ENCODE measurements at places on chromosomes 12 and 14.

DNA sequence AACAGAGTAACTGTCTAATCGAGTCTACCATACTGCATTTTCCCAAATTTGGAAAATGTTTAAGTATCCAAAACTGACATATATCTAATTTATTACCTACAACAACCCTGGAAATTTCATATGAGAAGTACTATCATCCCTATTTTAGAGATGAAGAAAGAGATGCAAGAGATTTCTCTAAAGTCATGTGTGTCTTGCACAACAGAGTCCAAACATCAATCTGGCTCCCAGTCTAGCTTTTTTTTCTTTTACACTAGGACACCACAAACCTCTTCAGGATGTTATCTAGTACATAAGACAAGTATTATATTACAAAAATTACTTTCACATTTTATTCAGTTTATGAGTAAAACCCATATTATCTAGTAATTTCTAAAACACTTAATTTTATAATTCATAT lies 39.1 kb downstream of the CAPS2 start:
- DNase-seq: no peak

DNA sequence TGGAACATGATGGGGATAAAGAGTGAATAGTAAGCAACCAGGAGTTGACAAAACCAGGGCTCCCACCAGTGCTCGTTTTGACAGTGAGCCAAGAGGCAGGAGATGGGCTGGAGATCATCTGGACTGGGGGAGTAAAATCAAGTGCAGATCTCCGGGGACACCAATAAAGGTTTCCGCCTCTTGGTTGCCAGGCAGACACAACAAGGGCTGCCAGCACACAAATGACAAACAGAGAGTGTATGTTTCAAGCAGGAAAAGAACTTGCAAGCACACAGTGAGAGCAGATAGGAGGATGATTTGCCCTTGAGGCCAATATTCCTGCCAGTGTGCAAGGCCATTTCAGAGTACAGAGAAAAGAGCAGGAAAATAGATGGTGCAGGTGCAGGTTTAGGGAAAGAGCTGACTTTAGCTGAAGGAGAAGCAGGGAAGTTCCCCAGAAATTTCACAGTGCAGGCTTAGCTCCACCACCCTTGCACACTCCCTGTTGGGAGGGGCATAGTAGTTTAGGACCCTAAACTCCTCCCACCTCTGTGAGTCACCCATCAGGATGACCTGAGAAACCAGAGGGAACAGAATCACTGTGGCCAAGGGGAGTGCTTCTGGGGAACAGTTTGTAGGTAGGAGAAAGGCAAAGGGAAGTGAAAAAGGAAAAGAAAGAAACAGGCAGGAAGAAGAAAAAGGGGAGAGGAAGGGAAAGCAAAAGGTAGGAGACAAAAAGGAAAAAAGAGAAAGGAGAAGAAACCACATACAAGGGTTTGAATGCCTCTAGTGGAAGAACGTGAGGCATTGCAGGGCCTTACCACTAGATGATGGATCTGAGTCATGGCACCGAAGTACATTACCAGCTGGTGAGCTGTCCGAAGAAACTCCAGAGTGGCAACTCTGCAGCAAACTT lies 404.4 kb downstream of the SLC6A15 start:
- peak; percentile 89 for DNase-seq

- peak; percentile 16 for DNase-seq
Measured at GRCh38 chr14:28321475-28322244, 444.9 kb upstream of the FOXG1 start.

DNA sequence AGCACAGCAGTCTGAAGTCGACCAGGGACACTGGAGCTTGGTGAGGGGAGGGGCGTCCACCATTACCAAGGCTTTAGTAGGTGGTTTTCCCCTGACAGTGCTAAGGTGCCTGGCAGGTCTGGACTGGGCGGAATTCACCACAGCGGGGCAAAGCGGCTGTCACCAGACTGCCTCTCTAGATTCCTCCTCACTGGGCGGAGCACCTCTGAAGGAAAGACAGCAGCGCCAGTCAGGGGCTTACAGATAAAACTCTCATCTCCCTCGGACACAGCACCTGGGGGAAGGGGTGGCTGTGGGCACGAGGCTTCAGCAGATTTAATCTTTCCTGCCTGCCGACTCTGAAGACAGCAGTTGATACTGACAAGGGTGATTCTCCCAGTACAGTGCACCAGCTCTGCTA lies 39.1 kb downstream of the DDHD1 start:
- DNase-seq: no peak

DNA sequence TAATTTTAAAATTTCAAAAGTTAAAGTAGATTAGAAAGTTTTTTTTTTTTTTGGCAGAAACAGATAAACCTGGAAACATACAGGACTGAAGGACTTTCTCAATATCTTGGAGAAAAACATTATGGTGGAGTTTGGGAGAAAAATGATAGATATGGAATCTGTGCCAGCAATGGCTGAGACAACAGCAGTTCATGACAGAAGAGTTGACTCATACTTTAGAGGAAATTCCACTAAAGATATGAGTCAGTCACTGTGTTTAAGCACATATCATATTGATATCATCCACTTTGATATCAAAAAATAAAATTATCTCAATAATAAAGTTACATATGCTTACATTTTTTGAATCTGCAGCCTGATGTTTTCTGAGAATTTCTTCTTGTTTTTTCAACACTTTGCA lies 193.9 kb upstream of the OR4E1 start:
- DNase-seq: no peak

DNA sequence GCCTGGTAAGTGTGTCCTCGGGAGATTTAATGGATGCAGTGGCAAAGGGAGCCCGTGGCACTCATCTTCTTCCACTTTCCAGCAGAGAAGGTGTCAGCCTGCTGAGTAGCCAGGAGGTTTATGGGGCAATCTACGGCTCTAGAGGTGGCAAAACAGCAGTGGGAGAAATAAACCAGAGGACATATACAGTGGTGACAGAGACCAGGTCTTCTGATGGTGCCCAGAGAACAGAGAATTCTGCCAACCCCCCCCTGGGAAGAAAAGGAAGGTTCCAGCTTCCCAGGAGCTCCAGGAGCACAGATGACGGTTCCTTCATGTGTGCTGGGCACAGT lies 43.0 kb downstream of the SMIM41 start:
- no peak for DNase-seq

DNA sequence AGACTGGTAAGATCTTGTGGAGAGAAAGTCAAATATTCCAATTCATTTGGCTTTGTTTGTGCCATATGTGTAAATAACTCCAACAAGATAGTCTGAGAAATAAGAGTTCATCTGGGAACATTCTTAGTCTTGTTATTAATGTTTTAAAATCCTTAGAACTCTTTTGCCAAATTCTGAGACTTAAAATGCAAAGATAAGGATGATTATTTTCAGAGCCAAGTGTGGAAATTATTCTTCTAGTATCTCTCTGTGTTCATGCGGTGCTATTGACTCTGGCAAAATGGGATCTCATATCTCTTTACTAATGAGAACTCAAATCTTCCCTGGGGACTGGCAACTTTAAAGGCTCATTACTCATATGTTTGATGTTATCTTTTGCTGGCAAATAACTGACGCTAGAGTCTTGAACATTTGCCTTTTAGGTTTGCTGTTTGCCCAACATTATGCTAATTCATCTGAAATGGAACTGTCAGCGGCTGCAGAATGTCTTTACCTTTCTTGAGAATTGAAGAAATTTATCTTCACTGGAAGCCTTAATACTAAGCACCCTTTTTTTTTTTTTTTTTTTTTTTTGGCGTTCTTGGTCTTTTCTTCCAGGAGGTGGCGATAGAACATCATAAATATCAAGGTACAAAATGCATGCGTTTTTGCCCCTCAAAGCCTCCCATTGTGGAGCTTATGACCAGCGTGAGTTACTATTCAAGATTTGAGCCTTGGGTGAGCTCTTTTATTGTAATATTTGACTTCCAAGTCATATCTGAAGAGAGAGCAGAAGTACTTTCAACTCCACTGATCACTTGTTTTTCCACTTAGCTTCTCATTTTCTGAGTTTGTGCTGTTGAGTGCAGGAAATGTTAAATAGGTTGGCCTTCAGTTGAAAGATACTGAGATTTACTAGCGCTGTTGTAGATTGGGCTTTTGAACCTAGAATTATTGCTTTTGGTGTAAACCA lies 86.5 kb downstream of the CAND1 start:
- peak; percentile 69 for DNase-seq

GRCh38 chr12:97764700-97765099 lies 302.1 kb downstream of the RMST start:
- DNase-seq: no peak

- no peak for DNase-seq
Measured at GRCh38 chr12:94267921-94268471, 119.6 kb downstream of the PLXNC1 start.

GRCh38 chr14:51630987-51631386 lies 20.7 kb upstream of the FRMD6 start:
- DNase-seq: no peak

DNA sequence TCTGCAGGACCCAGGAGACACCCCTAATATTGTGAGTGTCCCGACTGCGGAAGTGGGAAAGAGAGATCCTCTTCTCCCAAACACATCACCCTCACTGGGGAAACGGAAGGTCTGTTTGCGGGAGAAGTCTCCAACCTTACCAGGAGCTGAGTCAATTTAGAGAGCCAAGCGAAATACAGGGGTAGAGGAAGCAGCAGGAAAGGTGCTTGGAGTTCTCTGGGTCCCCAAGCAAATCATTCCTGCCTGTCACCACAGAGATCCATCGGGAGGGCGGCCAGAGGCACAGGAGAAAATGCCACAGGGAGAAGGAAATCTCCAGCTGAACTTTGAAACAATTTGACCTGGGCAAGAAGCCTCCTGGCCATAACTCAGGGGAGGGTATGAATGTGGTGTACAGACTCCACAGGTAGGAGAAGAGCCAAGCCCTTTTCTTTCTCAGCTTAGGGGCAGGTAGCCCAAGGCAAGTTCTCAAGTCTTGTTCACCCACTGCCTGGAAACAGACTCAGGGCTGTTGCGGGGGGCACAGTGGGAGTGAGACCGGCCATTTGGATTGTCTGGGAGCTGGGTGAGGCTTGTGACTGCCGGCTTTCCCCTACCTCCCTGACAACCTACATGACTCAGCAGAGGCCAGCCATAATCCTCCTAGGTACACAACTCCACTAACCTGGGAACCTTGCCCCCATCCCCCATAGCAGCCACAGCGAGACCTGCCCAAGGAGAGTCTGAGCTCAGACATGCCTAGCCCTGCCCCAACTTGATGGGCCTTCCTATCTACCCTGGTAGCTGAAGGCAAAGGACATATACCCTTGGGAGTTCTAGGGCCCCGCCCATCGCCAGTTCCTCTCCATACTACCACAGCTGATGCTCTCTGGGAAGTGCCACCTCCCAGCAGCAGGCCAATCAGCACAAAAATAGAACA lies 211.9 kb upstream of the ARHGAP5 start:
- no peak for DNase-seq

- peak; percentile 19 for DNase-seq
Measured at GRCh38 chr12:110176745-110177144, 52.6 kb downstream of the IFT81 start.

- DNase-seq: no peak
Measured at GRCh38 chr14:57277062-57277461, 8.3 kb downstream of the AP5M1 start.

DNA sequence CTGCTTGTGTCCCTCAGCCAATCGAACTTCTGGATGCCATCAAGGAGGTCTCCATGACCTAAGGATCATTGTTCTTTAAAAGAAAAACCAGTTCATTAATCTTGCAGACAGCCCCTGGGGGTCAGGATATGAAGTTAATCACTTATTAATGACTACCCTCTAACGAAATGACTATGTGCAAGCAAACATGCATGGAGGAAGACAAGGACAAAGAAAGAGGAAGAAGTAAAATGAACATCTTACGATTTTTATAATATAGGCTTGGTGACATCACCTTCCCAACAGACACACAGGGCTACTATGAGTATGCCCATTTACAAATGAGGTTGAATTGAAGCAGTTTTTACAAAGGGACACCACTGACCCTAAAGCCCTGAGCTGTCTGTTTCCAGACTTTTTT lies 111.1 kb upstream of the AMIGO2 start:
- no peak for DNase-seq

- DNase-seq: no peak
Measured at GRCh38 chr14:102375119-102375518, 12.4 kb downstream of the TECPR2 start.

- no peak for DNase-seq
Measured at GRCh38 chr14:27077710-27078109, 479.9 kb upstream of the NOVA1 start.

DNA sequence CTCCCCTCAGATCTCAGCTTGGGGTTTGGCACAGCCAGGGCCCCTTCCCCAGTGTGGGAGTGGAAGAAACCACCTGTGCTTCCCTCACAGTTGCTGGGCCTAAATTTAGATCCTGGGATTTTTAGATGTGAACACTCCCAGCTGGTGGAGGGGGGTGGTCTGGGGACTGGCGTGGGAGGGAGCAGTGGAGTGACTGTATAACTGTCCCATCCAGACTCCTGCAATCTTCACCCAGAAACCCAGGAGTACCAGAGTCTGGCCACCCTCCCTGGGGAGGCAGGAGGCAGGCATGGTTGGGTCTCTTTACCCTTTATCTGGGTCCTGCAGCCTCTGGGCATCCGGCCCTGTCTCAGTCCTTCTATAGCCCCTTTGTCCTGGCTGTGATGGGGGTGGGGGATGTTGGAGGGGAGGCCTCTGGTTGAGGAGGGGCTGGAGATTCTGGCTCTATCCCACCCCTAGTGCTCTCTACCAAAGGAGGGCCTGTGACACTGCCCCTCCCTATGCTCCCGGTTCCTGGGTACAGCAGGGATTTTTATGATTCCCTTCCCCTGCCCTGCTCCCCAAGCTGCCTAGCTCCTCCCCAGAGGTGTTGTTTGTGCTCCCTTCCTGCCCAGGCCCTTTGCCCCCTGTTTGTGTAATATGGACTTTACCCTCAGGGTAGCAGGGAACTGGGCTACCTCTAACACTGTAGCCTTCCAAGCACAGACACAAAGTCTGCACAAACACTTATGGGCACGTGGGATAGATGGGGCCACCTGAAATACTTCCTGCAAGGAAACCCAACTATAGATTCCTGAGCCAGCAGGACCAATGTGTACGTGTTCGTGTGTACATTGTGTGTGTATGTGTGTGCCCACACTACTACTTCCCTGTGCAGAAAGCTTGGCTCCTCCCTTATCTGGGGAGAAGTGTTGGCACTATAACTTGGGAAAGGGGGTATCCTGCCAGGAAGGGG lies 1.7 kb downstream of the ERBB3 start:
- no peak for DNase-seq

DNA sequence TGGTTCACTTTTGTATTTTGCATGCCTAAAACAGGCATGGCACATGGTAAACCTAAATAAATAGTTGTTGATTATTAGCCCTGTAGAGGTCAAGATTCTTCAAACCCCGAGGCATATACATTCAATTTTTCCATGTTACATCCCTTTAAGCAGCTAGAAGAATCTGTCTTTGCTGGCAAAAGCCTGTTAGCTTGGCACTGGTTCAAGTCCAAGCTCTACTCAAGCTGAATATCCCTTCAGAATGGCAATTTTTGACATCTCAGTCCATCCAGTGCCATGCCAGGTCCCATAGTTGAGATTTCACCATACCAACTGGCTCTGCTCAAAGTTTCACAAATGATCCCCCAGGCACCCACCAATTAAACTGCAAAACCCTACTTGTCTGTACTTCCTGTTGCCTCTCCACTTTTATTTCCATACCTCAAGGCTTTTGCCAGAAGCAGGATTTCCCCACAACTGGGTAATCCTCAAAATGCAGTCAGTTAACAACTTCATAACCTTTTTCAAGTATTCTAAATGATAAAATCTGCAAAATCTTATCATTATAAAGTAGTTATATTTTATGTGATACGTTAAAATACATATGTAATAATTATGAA lies 9.0 kb upstream of the DCN start:
- no peak for DNase-seq

- no peak for DNase-seq
Measured at GRCh38 chr14:45078323-45078722, 5.6 kb upstream of the PRPF39 start.

GRCh38 chr12:93813186-93813585 lies 136.0 kb downstream of the CRADD start:
- DNase-seq: no peak

Measured in OCI-M1 (cell line).